ENCODE measurements at places on chromosomes 4 and X.

DNA sequence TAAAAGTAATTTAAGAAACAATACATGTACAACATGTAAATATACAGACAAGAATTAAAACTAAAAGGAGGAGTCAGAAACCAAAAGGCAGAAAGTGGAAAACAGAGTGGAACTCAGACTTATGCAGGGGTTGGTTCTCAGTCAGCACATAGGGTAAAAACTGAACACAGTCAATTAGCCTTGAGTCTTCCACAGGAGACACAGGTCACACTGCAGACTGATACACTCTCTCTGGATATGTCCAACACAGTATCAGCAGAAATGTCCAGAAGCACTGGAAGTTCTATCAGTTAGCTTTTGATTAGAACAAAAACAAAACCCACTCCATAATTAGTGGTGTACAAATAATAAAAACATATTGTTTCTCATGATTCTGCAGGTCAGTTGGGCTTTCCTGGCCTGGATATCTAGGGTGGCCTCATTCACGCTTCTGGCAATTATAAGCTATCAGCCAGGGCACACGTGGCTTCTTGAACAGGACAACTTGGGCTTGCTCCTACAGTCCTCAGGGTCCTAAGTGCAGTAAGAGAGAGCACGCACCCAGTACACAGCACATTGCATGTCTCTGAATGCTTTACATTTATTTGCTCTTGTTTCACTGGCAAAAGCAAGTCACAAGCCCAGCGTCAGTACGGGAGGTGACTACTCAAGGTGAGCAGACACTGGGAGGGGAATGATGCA lies 21.6 kb downstream of the TEC start:
- no peak for DNase-seq

DNA sequence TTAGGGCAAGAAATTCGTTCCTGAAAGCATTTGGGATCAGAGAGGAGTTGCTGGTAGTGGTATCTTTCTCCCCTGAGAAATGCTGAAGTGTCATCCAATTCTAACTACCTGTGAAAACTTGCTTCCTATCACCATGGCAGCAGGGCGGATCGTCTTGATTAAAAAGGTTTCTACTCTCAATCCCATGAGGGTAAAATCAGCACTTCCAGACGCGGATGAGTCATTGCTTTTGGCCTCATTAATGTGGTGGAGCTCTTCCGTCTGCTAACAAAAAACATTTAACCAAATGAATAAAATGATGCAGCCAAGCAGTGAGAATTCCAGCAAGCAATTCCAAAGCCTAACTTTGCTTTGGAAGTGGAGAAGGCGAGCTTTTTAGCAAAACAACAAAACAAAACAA lies 325.6 kb downstream of the CAMK2D start:
- DNase-seq: no peak

DNA sequence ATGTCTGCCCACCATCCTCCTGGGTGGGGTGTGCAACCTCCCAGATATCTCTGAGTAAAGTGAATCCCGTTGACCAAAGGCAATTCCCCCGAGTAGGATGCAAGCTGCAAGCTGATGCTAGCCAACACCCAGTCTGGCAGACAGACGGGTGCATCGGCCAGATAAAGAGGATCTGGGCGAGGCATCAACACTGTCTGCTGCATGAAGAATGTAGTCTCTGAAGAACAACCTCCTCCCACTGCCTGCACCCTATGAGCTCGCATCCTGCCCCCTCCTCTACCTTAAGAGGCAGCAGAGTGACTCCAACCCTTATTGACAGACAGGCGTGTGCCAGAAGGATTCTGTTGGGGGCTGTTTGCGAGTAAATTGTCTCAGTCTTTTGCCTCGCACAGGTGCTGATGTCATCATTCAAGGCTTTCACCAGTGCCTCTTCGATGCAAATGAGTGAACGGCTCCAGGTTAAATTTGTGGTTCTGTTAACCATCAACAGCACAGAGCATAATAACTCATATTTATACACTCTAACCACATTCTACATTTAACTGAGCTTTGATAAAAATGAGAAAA lies 546.9 kb downstream of the BCOR start:
- no peak for DNase-seq

DNA sequence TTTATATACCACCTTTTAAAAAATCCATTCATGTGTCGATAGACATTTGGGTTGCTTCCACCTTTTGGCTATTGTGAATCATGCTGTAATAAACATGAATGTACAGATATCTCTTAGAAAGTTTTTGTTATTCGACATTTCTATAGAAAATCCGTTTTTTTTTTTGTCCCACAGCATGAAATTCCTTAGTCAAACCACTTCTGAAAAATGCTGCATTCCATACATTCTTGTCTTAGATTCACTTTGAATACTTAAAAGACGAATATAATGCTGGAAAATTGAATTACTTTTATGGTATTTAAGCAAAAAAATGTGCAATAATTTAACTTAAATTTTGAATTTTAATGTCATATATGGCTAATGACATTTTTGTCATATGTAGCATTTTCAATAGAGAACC lies 1345.5 kb downstream of the TECRL start:
- no peak for DNase-seq

DNA sequence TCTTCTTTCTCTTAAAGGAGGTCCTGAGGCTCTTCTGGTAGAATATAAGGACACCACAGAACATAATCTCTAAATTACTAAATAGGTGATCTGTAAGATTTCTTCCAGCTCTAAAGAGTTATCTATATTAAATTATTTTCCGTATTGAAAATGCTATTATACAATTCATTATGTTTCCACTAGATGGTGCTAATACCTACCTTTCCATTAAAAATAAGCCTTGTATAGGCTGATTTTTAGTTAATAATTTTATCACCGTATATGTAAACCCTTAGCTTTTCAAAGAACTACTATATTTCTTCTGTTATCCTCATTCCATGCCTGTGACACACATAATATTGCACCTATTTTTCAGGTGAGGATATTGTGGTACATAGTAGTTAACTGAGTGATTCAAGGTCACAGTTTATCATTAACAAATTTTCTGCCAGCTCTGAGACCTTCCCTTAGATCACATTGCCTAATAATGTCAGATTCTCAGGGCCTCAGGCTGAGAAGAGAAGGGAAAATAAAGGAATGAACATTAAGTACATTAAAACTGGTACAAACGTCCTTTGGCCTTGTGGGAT lies 138.8 kb downstream of the TEX11 start:
- DNase-seq: no peak

DNA sequence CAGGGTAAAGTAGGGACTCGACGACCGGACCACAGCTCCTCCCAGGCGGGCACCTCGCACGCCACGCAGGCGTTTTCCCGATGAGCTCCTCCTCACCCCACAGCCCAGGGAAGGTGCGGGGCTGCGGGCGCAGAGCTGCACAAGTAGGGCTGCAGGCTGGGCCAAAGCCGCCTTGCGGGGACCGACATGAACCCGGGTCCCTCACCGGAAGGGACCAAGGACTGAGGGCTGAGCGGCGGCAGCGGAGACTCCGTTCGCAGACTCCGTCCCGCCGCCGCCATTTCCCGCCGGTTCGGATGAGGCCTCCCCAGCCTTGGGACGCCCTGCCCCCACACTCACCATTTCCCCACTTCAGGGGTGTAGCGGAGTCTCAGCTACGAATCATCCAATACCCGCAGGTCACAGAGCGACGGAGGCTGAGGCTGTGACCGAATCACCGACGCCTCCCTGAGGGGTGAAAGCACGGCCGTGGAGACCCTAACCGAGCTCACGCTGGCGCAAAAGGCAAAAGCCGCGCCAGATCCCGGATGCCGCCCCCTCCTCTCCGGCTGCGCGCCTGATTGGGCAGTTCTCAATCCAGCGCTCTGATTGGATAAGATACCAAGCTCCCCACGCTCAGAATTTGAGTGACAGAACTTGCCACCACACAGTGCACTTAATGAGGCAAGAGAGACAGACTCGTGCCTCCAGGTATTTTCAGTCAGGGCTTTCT lies at the start of gene ZNF732:
Gene ZNF732 (minus strand): TSS at position 506 of the 712 bp plus-strand sequence. CDS start 164 bp downstream, at position 342.
- no peak for DNase-seq

- no peak for DNase-seq
Observed at GRCh38 chr4:162151386-162151785, 12.4 kb downstream of the FSTL5 start.

- no peak for DNase-seq
Observed at GRCh38 chr4:112147697-112148096, 2.4 kb downstream of the FAM241A start.
